ENCODE measurements at places on chromosomes 3 and 15.

- DNase-seq, result no peak
These were observed 18.4 kb downstream of the ZBTB38 start for GRCh38 chr3:141386611-141387111.

DNA sequence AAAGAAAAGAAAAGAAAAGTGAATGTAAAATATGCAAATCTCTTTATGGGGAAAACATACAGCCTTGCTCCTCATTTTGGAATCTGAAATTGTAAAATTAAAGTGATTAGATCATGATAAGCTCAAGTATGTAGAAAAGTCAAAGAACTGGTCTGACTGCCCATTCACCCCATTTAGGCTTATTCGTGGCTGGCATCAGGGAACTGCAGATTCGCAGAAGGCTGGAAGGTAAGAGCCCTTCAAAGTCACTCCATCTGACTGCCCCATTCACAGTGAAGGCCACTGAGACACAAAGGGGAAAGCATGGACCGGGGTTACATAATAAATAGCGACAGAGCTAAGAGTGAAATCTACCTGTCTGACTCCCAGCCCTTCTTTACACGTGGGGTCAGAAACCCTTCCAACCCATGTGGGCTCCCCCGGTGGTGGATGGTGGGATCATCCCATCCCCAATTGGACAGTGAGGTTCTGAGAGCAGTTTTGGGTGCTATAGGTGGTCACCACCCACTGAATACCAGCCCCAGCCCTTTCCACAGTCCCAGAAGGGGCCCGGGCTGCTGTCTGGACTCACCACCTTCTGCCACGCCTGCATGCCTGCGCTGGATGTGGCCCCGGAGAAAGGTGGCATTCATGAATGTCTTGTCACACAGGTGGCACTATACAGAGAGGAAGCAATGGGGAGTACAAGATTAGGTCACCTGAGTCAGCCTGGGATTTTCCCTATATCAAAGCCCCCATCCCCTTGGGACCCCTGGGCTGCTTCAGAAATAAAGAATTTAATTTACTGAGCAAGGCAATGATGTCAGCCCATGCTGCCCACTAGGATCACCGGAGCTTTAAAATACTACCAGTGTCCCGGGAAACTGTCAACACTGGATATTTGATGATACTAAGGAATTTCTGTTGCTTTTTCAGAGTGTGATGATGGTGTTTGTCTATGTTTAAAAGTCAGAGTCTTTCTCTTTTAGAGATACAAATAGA, 17.9 kb downstream of the DZIP1L start:
- no peak for DNase-seq

DNA sequence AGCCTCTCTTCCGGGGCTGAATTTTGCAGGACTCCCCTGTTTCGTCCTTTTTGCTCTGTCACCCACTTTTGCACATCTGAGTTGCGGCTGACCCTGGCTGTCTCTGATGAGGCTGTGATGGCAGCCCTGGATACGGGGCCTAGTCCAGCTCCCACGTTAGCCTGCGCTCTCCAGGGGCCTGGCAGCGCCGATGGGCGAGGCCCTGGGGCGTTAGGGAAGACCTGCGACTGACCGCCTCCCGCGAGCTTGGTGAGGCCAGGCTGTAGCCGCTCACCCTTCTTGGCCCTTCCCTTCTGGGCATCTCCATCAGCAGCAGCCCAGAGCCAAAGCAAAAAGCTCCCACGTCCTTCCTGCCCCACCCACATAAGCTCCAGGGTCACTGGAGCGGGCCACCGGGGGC, 85.2 kb downstream of the FBLN2 start:
- DNase-seq, result no peak

GRCh38 chr3:119177321-119177720, 3.9 kb downstream of the UPK1B start:
- DNase-seq, result no peak

- no peak for DNase-seq
These were observed 96.3 kb downstream of the PTPRG start for GRCh38 chr3:61657689-61658088.

DNA sequence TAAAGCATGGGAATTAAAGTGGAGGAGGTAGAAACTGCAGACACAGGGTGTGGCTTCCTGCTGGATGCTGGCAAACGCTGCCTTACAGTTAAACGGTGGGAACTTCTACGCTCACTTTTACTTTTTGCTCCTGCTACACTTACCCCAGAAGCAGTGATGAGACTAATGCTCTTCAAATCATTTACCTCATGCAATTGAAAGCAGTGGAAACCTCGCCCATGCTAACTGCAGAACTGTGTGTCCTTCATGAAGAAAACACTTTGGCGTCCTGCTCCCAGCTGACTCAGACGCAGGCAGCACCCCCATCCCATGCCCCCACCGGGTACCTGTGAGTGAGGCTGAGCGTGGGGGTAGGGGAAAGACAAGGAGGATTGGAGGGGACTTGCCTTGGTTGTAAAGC, 31.8 kb downstream of the UPK1B start:
- DNase-seq, result no peak

Measured in fibroblast of skin of right quadriceps (primary cell).